AG04450 (cell line): ENCODE measurements at places on chromosomes 12 and 14. TPM values are rescaled to one million over a fixed set of nuclear protein-coding genes. Genes with fewer than 3 reads are reported as not detected.

DNA sequence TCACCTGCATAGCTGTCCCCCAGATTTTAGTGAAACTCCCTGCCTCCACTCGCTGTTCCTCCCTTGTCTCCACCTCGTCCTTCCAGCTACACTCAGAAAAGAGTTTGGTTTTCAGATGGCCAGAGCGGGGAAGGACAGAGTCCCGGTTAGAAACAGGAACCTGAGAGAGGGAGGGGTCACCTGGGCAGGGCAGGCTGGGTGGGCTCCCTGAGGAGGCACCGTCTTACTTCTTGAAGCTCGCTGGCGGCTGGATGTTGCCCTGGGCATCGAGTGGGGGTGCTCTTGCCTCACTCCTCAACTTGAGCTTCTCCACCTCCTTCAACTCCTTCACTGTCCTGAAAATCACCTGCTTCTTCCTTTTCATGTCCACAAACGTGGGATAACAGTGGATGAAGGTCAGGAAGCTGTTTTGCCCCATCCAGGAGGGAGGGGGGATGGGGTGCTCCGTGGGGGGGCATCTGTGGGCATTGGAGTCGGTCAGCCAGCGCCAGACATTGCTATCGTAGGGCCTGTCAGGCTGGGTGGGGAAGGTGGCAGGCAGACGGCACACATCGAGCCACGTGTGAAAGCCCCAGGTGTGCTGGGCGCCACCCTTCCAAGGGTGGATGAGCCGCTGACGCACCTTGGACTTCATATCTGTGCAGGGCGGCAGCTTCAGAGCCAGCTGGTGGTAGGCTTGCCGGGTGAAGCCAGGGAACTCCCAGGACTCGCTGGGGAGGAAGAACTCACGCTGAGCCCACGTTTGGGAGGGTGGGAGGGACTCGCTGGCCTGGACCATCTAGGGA, 2.0 kb downstream of the TEX52 start:
- no peak for DNase-seq

DNA sequence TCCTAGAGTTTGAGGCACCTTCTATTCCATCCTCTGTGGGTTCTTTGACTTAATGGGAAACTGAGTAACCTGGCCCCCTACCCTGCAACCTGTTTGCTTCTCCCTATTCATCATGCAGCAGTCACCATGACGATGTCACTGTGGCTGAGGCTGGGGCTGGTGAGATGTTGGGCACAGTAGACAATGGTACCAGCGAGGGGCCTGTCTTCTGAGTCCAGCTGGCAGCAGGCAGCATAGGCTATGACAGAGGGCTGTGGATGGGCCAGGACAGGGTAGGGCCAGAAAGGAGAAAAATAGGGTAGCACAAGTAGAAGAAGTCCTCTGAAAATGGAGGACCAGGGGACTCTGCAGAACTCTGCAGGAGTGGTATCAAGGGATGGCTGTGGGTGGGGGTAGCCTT, 2.0 kb downstream of the CIROP start:
- no peak for DNase-seq

- no peak for DNase-seq
These were observed 8.0 kb downstream of the KLHL33 start for GRCh38 chr14:20428010-20428365.

DNA sequence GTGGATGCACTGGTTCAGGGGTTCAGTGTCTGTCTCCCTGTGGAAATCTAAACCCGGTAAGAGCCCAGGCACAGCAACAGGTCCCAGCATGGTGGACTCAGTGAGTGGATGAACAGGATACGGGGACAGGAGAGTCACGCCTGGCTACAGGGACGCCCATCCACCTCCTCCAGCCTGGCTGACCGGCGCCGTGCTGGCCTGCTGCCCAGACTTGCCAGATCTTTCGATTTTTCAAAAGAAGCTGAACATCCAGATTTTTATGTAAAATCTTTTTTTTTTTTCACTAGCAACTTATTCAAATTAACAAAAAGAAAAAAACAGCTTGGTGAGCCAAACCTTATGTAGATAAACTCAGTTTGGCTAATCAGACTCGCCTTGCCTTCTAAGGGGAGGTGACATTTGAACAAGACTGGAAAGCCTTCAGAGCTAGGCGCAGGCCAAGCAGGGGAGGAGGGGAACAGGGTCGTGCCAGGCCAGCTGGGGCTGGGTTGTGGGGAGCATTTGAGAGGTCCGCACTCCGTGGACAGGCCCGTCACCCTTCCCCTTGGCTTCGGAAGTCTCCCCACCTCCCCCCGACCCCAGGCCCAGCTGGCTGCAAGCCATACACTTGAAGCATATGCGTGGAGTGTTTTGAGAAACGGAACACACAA, 87.8 kb upstream of the NCOR2 start:
- DNase-seq: no peak

DNA sequence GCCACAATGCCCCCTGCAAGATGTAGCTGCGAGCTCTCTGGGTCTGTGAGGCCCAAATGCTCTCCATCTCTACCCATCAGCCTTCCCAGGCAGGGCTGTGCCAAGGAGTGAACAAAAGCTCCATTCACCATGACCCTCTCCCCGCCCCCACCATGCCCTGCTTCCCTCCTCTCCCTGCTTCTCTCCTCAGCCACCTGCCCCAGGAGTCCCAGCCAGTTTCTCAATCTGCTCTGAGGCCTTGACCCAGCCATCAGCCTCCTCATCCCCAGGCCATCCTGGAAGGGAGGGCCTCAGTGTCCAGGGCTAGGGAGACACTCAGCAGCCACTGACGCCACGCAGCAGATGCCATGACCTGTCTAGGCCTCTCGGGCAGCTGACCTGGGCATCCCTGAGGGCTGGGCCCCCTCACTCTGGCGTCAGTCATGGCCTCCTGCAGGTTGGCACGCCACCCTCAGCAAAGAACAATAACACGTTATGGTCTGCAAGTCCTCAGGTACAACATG, 8.5 kb upstream of the KRT5 start:
- no peak for DNase-seq

ACVR1B gene
- polyA plus RNA-seq: 16.4 and 16.6 TPM in 2 replicates

DNA sequence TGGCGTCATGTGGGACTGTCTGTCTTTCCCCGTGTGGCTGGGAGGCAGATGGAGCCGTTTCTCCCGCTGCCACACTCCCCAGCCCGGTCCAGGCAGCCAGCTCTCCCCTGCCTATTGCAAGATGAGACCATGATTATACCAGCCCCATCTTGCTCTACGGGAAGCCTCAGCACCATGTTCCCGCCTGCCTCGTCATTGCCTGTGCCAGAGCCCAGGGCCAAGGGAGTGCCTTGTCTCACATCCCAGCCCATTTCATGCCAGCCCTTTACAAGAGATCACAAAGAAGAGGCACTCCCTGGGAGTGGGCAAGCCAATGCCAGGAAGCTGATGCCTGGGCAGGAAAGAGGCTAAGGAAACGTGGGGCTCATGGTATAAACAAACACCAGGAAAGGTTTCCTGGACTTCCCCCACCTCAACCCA, 23.9 kb downstream of the GPR68 start:
- no peak for DNase-seq

IL23A gene
- polyA plus RNA-seq: 0.19 TPM in 1 of 2 replicates, not detected in the other

- DNase-seq: peak; percentile 11
These were observed 97.3 kb downstream of the ESR2 start for GRCh38 chr14:64196814-64197411.

DNA sequence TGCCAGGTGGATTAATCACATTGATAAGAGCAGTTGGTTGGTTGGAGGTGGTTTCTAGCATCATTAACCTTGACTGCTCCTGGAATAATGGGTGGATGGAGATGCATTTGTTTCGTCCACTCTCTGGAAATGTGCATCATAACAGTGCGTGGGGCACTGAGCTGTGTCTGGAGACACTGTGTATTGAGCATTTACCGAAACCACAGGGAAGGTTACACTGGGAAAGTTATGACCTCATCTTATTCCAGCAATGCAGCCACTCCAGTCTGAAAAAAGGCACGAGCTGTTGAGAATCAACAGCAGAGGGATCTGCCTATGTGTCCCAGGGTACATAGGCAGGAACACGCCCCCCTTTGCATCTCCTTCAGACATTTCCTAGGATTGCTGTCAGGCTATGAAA, 27.2 kb downstream of the RNFT2 start:
- no peak for DNase-seq

DNA sequence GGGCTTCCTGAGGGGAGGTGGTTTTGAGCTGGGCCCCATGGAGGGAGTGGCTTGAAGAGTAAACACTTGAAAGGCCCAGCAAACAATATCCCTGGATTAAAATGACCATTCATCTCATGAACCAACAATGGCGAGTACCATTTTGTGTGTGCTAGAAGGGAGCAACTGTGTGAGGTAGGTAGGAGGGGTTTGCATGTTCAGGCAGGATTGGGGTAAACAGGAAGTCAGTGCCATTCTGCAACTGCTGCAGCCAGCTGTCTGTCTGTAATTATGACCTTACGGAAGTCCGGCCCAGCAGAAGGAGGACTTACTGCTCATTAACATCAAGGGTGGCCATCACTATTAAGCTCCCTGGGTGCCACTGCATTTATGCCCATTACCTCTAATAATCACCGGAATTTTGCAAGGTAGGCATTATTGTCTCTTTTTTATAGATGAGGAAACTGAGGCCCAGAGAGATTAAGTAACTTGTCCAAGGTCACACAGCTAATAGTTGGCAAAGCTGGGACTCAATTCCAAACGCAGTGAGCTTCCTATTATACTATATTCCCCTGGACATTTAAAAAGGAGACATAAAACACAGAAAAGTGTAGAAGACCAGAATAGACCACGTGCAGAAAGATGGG, 16.6 kb upstream of the IFI27L2 start:
- DNase-seq: no peak

- no peak for DNase-seq
These were observed 1778.9 kb upstream of the SEL1L start for GRCh38 chr14:83312511-83312910.

- DNase-seq: no peak
These were observed 217.1 kb downstream of the CHST11 start for GRCh38 chr12:104673696-104674482.

GRCh38 chr14:89672636-89673511, 255.8 kb upstream of the FOXN3 start:
- DNase-seq: no peak

- no peak for DNase-seq
These were observed 379.2 kb upstream of the OR4E1 start for GRCh38 chr14:22052795-22053194.
